ENCODE measurements at places on chromosomes 12 and 14.

DNA sequence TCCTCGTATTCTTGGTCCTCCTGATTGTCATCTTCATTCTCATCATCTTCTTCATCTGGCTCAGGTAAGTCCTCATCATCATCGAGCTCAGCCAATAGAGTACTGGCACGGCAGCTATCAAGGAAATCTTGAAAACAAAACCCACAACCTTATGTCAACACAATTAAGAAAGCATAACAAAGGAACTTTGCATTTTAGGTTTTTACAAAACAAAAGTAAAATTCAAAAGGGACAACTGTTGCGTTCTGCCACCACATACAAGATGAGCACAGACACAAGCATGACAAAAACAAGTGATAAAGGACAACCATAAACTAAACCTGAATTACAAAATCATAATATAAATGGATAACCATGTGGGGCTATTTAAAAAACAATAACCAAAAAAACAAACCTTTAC is 84.7 kb downstream of the HECTD1 start:
- no peak for DNase-seq

DNA sequence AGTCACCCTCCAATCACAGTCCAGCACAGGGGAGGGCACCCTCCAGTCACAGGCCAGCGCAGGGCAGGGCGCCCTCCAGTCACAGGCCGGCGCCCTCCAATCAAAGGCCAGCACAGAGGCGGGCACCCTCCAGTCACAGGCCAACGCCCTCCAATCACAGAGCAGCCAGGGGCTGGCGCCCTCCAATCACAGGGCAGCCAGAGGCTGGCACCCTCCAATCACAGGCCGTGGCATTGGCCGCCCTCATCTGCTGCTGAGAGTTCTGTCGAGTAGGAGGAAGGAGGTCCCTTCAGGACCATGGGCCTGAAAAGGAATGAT is 26.6 kb downstream of the DDX51 start:
- no peak for DNase-seq

- DNase-seq, result no peak
These were observed 54.2 kb upstream of the NAP1L1 start for GRCh38 chr12:76138656-76139055.

DNA sequence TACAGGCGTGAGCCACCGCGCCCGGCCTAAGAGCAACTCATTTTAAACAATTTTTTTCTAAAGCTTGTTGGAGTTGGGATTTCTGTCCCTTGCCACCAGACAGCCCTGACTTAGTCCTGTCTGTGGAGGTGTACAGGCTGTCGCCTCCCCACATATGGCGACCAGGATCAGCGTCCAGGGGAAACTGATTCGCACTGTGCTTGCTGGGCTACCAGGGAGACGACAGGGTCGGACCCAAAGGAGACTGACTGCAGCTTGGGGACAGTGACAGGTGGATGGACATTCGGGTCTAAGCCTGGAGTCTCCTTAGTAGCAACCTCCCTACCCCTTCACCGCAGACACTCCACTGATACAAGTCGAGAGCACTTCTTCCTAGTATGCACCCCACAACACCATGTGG is 40.3 kb downstream of the TRAFD1 start:
- DNase-seq, result no peak

DNA sequence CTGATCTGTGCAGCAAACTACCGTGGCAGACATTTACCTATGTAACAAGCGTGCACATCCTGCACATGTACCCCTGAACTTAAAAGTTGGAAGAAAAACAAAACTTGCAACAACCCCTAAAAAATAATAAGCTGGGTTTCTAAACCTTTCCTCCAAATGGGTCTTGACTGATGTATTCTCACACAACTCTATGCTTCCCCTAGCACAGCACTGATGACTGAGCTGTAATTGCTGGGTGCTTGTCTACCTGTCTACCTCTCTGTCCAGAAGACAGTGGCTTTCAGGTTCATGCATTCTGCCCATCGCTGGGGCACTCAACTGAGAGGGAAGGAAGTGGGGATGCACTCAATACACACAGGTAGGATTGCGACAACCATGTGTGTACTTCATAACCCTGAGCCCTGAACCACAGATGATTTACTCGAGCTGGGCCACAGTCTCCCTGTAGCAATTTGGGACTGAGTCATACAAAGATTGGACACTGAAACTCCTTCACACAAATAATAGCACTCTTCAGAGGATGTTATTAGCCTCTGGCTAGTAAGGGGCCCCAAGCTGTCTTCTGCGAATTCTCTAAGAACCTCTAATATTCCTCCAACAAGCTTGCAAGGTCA is 44.8 kb upstream of the TMPO start:
- DNase-seq, result no peak

GRCh38 chr14:102777711-102778337 is 575 bp downstream of the TRAF3 start:
- no peak for DNase-seq

- DNase-seq, result no peak
These were observed 251.4 kb upstream of the ATP2B1 start for GRCh38 chr12:89960011-89960507.

DNA sequence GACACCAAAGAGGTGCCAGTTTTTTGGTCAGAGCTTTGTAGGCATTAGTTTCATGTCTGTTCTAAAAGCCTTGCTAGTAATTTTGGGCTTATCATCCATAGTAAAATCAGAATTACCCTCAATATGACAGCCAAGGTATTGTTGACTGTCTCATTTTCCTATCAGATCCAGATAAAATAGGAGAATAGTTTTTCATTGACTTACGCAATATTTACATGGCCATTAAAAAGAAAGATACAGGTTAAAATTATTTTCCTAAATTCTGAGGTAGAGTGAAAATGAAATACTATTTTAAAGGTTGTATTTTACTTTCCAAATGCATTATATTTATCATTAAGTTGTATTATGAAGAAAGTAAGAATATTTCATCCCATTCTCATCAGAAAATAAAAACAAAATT is 203.7 kb downstream of the LRFN5 start:
- no peak for DNase-seq

DNA sequence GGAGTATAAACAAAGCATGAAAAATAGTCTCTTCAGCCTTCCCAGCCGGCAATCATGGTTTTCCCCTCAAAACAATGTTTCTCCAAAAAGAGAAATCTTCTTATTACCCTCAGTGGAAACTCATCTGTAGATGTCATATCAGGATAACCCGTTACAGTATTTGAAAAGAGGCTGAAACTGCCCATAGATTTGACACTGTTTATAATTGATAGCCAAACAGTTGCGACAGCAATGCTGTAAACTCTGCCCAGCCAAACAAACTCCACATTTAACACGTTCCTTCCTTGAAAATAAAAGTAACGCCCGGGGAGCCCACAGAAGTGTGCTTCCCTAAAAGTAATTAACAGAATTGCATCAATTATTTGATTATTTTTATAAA is 201.3 kb upstream of the FOXN3 start:
- DNase-seq, result no peak

GRCh38 chr12:104478396-104479122 is 21.8 kb downstream of the CHST11 start:
- DNase-seq, result no peak

- no peak for DNase-seq
These were observed 11.7 kb downstream of the ITGA5 start for GRCh38 chr12:54407183-54407905.

Measured in SK-N-MC (cell line).